ENCODE measurements at places on chromosomes 4 and X.

DNA sequence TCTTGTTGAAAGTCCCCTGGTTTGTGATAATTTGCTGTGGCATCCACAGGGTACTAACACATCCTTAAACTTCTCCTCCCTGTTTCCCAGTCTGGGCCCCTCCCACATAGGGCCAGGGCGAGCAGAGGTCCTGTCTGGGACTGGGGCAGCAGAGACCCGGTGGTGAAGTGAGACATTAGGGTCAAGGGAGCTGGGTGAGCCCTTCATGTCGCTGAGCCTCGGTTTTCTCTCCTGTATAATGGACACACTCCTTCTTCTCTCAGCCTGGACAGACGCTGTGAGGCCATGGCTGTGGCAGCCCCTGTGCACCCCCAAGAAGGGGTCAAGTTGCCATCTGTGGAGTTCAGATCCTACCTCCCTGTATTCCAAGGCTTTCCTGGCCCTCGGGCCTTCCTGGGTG lies 33.0 kb upstream of the HMX1 start:
- no peak for DNase-seq

DNA sequence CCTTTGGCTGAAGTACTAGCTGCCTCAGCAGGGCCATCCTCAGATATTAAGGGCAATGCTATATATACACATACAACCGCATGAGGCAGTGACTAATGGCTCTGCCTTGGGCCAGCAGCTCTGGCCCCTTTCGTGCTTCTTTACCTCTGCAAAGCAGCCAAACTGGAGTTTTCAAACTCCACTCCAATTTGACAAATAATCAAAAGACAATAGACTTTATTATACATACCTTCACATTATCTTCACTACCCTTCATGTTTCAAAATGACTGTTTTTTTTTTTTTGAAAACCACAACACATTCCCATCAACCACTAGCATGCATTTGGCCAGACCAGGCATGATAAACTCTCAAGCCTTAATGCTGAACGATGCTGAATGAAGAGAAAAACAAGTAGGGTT lies 187.7 kb downstream of the ENOX2 start:
- DNase-seq = no peak

DNA sequence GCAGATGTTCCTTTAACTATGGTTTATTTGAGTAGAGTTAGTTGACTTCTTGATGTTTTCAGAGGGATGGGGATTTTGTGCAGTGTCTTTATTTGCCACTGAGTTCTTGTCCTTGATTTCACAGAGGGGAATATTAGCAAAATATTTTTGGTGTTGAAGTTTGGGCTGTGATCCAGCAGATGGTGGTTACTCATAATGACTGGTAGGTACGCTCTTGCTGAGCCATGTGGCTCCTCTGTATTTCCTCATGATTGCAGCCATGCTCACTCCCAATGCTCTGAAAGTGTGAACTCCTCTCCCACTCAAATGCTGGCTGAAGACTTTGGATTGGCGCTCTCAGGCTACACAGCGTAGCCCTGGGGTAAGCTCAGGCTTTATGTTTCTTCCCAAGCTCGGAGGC lies 77.7 kb downstream of the KLF8 start:
- no peak for DNase-seq

DNA sequence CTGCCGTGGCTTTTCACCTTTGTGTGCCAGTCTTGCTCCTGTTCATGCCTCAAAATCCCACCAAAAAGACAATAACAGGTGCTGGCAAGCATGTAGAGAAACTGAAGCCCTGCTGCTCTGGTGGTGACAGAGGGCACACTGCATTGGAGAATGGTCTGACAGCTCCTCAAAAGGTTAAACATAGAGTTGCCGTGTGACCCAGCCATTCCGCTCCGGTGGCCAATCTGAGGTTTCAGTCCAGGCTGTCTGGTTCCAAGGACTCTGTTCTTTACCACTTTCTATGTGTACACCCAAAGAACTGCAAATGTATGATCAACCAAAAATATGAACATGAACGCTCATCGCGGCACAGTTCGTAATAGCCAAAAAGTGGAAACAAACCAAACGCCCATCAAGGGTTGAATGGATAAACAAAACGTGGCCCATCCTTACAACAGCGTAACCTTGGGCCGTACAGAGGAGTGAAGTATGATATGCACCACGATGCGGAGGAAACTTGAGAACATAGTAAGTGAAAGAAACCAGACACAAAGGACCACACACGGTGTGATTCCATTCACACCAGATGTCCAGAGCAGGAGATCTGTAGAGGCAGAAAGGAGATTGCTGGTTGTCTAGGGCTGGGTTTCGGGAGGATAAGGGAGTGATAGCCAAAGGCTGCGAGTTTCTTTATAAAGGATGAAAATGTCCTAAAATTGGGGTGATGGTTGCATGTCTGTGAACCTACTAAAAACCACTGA lies 33.6 kb upstream of the WFS1 start:
- no peak for DNase-seq

GRCh38 chr4:64935469-64936001 lies 526.3 kb upstream of the TECRL start:
- no peak for DNase-seq

DNA sequence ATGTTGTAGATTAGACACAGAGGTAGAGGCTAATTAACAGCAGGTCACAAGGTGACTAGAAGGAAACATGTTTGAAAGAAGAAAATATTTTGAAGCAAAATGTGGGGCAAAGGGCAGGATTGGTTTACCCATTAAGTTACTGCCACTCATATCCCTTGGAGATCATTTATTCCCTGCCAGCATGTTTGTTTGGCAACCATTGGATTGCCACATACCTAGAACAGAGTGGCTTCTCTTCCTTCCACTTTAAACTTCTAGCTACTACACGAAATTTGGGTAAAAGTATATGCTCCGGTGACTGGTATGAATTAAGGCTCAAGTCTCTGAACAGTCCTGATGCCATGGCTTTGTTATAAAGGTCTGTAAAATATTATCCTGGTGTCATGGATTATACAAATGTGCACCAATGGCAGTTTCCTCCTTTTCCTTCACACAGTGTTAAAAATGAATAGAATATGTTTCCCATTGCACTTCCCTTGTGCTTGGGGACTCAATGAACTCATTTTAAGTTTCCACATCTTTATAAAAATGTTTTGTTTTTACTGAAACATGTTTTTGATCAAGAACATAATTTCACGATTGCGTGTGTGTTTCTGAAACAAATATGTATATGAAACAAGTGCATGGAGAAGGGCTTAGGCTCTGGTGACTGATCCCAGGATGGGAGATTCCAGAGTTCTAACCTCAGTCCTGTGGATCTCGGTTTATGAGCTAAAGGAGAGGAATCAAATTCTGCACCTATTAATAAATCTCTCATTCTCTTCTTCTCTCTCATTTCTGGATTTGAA lies 12.3 kb downstream of the BMP3 start:
- no peak for DNase-seq

DNA sequence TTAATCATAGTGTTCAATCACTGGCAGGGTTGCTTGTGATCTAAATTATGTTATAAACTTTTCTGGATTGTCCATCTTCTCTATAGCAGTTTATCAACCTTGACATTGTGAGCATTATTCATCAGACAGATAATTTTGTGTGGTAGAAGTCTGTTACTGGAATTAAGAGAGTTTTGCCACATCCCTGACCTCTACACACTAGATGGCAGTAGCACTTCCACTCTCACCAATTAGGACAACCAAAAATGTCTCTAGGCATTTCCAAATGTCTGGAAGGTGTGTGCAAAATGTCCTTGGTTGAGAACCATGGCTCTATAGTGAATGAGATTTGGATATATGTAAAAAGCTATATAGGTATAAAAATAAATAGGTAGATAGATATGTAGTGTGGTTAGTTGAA lies 324.1 kb upstream of the FAM47C start:
- no peak for DNase-seq

GRCh38 chrX:53682885-53683555 lies 3.5 kb downstream of the HUWE1 start:
- no peak for DNase-seq

DNA sequence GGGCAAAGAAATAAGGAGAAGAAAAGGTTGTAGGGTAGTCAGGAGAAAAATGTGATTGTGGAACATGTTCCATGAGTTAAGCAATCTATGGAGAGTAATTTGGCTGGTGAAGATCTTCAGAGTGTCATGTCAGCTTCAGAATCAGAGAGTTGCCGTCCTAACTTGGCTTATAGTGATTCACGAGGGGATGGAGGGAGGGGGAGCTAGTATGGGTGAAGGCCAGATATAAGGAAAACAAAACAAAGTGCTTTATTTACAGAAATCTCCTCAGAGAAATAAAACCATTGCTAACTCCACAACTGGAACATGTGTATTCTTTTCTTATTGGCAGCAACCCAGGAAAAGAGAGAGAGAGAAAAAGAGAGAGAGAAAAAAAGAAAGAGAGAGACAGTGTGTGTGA lies 256.5 kb upstream of the NRK start:
- DNase-seq = no peak

- DNase-seq = no peak
Measured at GRCh38 chr4:88522702-88523324, 763 bp downstream of the PYURF start.

DNA sequence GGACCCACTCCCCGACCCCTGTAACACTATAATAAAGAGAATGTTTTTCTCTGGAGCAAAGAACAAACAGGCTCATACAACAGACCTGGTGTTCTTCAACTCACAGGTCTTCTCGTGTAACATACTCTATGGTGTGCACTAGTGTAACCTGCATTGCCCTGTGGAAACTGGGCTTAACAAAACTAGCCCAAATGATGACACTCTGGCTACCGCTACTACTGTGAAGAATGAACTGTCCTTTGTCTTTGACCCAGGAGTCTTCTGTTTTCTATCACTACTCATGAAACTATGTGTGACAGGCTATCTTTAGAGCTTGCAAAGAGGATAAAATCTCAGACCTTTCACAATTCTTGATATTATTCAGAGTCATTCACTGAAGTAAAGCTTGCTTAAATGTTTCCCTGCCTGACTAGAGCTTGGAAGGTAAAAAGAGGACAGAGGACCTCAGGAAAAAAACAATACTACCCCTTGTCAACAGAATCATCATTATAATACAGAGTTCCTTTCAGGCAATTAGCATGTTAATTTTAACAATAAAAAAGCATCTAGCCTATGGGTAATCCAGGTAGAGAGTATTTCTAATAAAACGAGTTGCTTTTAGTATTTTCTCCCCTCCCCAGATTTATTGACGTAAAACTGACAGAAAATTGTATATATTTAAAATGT lies 59.2 kb downstream of the FSTL5 start:
- DNase-seq = no peak

- DNase-seq = no peak
Measured at GRCh38 chr4:1890979-1891570, 19.9 kb downstream of the NSD2 start.

- DNase-seq = peak; percentile 47
Measured at GRCh38 chr4:51843309-51844152, 578 bp downstream of the DCUN1D4 start.
